ENCODE measurements at places on chromosomes 5 and 9. TPM values are rescaled to one million over a fixed set of nuclear protein-coding genes. Genes with fewer than 3 reads are reported as not detected.

FOXD4L6 gene
- total RNA-seq = not detected

LHX3 gene
- total RNA-seq = not detected

PCDHGB4 gene
- total RNA-seq = 3.3 TPM

TEX48 gene
- not detected for total RNA-seq

SEMA5A gene
- total RNA-seq = 36.5 TPM

OCLN gene
- 2.4 TPM for total RNA-seq

WDR41 gene
- 78.4 TPM for total RNA-seq

PCDHGA3 gene
- total RNA-seq = 1.9 TPM

TMEM174 gene
- not detected for total RNA-seq

BARX1 gene
- total RNA-seq = not detected

FBXO38 gene
- total RNA-seq = 56.3 TPM

SV2C gene
- total RNA-seq = under 0.01 TPM

HSD17B3 gene
- total RNA-seq = not detected

TAF1L gene
- total RNA-seq = not detected

APBA1 gene
- total RNA-seq = 7.6 TPM

IL9 gene
- not detected for total RNA-seq

TMEM232 gene
- total RNA-seq = 3.4 TPM

TBC1D9B gene
- total RNA-seq = 87.6 TPM

SHISAL2B gene
- total RNA-seq = not detected

TXN gene
- 106 TPM for total RNA-seq

TAF11L2 gene
- total RNA-seq = not detected

CLPTM1L gene
- 118 TPM for total RNA-seq

MAST4 gene
- 60.0 TPM for total RNA-seq

RNF20 gene
- 23.1 TPM for total RNA-seq

ZCCHC9 gene
- total RNA-seq = 26.2 TPM

MEIKIN gene
- not detected for total RNA-seq

MTRR gene
- total RNA-seq = 35.5 TPM

EEIG1 gene
- 7.9 TPM for total RNA-seq

Measured in subcutaneous adipose tissue (tissue), 4 donors.